ENCODE measurements at places on chromosomes 3 and 15.
A peak's percentile ranks its signal among the peaks of the same experiment; 100 is the strongest.

DNA sequence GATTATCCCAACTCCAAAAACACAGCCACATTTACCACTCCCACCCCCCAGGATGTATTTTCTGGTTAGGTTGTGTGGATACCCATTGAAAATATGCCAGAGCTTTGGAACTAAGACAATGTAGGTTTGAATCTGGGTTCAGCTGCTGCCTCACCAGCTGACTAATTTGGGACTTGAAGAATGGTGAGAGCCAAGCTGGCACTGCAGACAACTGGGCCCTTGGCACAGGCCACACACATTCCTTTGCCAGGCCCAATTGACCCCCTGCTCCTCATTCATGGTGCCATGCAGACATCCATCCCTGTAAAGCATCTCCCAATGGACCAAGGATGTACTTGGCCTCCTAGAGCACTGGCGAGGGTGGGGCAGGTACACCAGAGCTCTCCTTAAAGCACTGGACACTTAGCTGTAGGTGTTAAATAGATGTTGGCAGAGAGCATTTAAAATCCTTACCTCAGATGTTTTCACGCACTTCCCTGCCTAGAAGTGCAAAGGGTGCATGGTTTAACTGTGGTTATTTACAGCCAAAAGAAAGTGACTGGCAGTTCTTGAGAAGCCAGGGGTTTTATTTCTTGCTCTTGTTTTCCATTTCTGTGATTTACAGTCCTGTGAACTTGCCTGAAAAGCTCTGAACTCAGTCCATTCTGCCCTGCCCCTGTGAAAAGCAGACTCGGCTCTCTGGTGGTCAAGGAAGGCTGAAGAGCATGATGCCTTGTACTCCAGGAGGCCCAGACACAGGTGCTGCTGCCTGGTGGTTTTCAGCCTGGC is 138.5 kb downstream of the CLSTN2 start:
- DNase-seq, result no peak

GRCh38 chr3:111763001-111763471 is 96.0 kb upstream of the PHLDB2 start:
- no peak for DNase-seq

DNA sequence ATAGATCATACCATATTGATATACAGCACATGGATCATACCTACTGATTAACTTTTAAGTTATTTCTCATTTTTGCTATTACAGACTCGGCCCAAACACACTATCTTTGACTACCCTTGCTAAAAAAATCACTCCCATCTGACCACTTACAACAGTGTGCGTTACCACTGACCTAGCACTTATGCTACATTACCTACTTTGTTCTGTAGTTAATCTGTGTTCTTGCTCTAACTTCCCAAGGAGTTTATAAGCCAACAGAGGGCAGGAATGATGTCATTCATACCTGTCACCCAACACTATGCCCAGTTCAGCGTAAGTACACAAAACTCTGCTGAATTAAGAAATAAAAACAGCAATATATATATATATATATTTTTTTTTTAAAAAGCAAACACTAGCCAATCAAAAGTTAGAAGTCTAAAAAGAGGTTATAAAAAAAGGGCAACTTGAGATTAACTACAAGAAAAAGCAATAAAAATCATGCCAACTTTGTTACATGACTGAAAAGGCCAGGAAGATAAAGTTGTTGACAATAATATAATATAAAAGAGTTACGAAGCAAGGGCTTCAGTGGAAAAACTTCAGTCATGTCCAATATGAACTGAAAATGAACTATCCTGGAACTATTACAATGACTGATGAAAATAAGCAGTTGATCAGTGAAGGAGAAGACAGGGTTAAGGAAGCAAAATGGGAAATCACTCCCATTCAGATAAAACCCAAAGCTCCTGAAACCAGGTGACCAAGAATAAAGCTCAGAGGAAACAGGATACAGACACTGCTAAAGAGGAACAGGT is 33.6 kb downstream of the EDC3 start:
- DNase-seq, result no peak

DNA sequence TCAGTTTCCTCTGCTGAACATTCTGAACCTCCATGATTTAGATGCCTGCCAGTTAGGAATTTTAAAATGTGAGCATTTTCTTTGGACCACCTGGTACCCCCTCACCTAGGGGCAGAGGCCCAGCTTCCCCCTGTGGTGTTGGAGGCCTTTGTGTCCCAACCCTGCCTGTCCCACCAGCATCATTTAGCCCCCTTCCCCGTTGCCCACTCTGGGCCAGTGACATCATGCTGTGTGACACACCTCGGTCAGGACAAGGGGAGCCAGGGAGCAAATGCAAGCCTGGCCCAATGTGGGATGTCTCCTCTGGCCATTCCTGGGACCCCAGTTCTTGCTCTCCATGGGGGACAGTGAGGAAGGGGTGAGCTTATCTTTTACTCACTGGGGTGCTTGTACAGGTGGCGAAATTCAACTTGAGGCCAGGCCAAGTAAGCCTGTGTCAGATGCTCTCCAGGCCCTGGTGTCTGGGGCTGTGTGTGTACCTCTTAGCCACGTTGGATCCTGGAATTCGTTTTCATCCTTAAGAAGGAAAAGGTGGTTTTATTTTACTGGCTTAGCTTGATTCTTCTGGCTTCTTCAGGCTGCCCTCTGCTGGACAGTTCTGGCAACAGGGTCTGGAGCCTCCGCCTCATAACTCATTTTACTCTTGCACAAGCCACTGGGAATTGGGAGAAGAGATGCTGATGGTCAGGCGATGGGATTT is 49.7 kb upstream of the MYZAP start:
- no peak for DNase-seq

GRCh38 chr15:101138913-101139880 is 112.7 kb downstream of the CHSY1 start:
- no peak for DNase-seq

DNA sequence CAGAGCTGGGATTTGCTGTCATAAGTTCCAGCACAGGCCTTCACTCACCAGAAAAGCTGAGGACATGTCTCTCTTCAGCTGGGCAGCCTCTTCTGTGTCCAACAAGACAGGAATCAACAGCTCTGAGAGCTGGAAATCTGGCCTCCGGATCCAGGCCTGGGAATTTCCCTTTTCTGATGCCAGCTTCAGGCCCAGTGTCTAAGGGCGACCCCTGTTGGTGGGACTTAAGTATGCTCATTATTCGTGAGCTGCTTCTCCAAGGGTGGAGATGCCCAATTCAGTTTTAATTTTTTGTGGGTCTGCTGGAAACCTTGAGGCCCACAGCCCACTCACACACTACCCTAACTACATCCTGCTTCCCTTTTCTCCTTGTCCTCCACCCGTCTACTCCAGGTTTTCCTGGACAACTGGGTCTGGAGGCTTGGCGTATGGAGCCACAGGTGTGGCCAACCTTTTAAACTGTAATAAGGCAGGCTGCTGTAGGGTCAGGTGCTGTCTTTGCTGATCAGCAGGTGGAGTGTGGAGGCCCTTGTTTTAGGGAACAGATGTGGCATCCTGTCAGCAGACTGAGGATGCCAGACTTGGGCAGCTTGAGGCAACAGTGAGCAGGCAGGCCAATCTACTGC is 2.6 kb upstream of the CEMIP start:
- peak; percentile 51 for DNase-seq

DNA sequence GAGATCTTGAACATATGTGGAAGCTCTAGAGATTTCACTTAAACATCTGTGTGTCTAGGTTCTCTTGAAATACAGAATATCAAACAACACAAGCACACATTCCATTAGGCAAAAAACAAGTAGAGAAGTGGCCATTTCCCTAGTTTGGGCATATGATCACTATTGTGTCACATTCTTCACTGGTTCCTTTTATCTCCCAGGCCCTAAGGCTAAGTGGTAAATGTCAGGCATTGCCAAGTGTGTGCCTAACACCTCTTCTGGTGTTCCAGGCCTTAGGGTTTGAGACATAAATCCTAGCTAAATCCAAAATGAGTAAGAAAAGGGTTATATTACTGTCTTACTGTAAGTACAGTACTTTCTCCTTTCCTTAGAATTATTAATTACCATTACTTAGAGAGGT is 880.1 kb downstream of the PDCD6IP start:
- DNase-seq, result no peak

DNA sequence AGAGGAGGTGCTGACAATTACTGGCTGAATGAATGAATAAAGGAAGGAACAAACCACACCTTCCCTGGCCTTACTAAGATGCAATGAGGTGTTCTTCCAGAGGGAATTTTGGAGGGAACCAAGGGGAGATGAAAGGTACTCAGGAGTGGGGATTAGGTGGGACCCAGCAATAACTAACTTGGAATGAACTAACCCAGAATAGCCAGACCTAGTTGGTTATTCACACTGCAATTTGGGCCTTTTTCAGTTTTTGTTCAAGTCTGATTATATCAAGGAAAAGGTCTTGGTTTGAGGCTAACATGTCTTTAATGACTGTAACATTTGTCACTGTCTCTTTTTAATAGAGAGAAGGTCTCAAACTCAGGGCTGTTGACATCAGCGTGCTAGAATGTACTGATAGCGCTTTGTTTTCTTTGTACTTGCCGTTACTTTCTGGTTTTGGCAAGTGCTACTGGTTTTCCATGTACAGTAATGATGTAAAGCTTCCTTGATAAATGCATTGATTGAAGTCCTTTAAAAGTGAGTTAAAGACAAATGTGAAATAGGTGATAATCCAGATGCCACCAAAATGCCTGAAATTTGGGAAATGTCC is 3.2 kb upstream of the PLXND1 start:
- DNase-seq, result no peak

DNA sequence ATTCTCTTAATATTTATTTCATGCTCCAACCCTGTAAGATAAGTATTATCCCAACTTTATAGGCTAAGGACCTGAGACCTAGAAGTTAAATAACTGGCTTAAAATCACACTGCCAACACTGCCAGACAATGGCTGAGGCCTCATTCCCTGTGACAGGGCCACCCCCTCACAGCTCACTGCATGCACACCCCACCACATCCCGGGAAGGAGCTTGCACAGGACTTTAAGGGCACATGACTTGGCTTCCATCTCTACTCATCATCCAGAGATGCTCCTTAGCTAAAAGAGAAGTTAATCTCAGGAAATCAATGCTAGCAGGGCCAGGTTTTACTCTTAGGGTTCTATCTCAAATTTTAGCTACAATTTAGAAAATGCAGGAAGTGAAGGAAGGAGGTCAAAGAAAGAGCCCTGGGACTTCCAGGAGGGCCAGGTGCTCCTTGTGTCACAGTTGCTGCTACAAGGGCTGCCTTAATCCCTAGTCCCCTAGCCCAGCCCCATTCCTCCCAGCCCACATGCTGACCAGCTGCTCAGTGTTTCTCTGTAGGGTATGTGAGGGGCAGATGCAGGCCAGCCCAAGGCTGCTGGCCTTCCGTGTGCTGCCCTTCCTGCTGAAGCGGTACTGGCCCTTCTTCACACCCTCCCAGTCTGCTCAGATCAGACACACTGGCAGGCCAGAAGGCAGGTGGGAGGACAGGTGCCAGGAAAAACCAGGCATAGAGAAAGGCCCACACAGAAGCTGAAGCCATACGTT is 53.5 kb downstream of the WWTR1 start:
- no peak for DNase-seq

DNA sequence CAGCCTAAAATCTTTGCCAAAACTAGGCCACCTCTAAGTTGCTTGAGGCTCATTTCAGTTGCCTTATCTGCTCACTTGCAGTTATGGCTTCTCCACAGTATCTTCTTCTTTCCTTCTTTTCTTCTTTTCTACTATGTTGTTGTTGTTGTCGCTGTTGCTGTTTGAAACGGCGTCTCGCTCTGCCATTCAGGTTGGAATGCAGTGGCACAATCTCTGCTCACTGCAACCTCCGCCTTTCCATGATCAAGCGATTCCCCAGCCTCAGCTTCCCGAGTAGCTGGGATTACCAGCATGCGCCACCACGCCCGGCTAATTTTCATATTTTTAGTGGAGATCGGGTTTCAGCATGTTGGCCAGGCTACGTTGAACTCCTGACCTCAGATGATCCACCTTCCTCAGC is 210.8 kb upstream of the NR2F2 start:
- no peak for DNase-seq

Data from activated T-helper 1 cell treated with anti-CD3 and anti-CD28 coated beads, Interleukin-12 subunit alpha, Interleukin-12 subunit beta, Interleukin-2, Interleukin-4 antibody, amounts not matched to agents 30 ng/mL and 10 ng/mL and 1 ng/mL, durations not matched to agents 14 hours and 24 hours and 36 hours (primary cell).